Stimulated activated CD8-positive, alpha-beta memory T cell treated with anti-CD3 and anti-CD28 coated beads, Interleukin-7, amount 100 ng/mL, for 24 hours (primary cell): ENCODE measurements at places on chromosomes 4 and X.
A peak's percentile ranks its signal among the peaks of the same experiment; 100 is the strongest.

GRCh38 chr4:15665753-15666365 is 10.7 kb upstream of the FBXL5 start:
- DNase-seq, result no peak

DNA sequence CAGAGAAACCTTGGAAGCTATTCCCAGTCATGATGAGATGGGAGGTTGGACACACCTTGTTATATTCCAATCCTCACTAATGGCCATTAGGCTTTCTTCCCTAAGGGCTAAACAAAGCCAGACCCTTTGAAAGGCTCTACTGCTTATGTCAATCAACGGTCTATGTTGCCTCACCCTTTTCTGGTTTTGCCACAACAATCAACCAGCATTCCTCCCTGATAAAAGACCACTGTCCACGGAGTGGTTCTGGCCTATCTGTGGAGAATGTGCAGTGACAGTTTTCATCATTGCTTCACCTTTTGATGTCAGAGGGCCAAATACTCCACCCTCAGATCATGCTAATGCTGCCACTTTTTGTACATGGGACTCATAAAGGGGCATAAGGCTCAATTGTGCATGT is 913.4 kb downstream of the RPA4 start:
- DNase-seq, result no peak

DNA sequence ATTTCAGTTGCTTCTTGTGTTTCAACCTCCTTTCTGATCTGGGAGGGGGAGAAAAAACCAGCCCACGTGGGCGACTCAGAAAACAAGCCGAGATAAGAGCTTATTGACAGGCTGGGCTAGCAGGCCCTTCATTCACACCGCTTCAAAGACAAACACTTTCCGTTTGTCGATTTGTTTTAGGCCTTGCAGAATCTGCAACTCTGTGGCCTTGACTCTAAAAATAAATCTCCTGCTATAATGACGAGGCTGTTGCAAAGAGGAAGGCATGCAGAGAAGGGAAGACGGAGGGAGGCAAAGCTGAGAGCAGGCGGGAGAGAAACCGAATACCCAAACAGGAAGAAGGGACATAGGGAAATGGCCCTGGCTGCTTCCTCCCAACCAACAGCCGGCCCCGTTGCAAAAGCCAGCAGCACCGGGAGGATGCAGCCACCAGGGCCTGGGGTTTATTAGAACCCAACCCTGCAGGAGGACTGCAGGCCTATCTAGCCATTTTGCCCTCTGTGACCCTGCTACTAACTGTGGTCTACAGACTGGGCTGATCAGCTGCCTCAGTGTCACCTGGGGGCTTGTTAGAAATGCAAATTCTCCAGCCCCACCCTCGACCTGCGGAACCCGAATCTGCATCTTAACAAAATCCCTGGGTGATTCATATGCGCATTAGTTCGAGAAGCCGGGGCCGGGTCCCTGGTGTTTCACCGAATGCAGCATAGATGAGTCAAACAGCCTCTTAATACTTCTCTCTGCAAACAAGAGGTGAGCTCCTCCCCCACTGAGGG is 325.5 kb downstream of the BCOR start:
- peak; percentile 24 for DNase-seq

DNA sequence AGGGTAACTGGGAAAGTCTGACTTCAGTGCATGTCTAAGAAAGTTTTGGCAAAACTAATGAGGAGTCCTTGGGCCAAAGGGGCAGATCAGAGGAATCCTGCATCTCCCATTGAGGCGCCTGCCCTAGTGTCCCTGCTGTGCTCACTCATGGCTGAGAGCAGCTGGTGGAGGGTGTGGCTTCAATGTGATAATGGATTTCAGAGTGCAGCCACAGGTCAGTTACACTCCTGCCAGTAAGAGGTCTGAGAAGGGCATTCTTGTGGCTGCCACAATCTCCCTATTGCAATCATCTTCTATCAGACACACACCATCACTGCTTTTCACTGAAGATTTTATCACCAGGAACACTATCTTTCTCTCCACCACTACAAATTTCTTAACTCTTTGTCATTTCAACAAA is 457.1 kb downstream of the MID1IP1 start:
- DNase-seq, result no peak

DNA sequence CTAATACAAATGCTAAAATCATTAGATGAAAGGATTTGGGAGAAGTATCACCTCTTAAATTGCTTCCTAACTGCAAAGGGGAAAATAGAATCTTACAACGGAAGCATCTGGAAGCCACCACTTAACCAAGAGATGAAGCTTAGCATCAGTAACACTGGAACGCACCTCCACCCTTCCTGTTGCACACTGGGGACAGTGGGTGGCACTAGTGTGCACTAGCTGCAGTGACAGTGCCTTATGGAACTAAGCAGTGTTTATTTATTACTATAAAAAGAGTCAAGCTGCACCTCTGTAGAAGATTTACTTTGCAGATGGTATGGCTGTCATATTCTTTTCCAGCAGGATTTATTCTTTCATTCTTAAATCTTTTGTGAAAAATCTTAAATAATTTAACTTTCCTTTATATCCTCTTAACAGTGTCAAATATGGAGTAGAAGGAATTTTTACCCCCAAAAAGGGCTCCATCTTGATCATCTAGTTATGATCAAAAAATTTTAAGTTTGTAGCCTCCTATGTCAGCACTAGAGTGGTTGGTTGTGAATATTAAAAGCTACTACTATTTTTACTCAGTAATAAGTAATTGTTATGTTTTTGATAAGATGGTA is 76.7 kb downstream of the SCD5 start:
- DNase-seq, result no peak

DNA sequence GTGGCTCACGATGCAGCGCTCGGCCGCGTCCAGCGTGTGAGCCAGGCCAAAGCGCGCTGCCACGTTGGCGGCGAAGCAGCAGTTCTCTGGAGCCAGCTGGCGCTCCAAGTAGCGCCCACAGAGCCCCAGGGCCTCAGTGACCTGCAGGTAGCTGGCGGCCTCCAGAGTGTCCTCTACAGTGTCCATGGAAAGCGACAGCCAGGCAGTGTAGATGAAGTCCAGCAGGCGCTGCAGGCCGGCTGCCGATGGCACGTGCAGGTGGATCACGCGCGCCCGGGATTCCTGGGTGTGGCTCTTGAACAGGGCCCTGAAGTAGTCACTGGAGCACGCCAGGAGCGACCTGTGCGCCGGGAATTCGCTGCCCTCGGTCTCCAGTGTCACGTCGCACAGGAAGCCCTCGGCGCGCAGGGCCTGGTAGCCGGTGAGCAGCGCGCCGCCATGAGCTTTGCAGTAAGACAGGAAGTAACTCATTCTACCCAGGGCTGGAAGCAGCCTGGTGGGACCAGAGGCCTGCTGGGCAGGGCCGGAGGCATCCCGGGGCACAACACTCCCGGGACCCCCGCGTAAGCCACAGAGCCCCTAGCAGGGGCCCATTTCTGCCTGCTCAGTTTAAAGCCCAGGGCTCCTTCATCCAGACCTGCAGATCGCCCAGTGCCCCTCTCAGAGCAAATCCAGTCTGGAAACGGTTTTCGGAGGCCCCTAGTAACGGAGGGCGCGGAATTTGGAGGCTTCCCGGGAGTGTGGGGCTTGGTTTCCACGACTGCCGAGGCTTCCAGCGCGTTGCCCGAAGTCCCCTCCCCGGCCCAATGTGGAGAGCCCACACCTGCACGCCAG is 595 bp downstream of the KLHL34 start:
- DNase-seq, result no peak

GRCh38 chr4:36209941-36210649 is 34.2 kb downstream of the ARAP2 start:
- no peak for DNase-seq

GRCh38 chrX:21993265-21993664 is 38.9 kb upstream of the PHEX start:
- DNase-seq, result no peak

DNA sequence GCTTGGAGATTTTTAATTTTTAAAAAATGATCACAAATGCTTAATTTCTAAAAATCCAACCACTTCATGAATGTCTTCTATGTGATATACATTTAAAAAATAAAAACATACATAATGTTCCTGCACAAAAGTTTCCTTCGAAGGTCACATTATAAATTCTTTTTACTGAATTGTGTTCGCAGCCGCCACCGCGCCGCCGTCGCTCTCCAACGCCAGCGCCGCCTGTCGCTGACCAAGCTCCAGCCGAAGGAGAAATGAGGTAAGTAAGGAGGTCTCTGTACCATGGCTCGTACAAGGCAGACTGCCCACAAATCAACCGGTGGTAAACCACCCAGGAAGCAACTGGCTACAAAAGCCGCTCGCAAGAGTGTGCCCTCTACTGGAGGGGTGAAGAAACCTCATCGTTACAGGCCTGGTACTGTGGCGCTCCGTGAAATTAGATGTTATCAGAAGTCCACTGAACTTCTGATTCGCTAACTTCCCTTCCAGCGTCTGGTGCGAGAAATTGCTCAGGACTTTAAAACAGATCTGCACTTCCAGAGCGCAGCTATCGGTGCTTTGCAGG is 48.8 kb upstream of the NEUROG2 start:
- DNase-seq, result no peak

GRCh38 chrX:18676050-18676449 is 4.1 kb upstream of the RS1 start:
- DNase-seq, result no peak

- no peak for DNase-seq
These were observed 119.8 kb downstream of the AMELX start for GRCh38 chrX:11412715-11413623.

GRCh38 chr4:13492747-13493146 is 8.6 kb upstream of the RAB28 start:
- no peak for DNase-seq

DNA sequence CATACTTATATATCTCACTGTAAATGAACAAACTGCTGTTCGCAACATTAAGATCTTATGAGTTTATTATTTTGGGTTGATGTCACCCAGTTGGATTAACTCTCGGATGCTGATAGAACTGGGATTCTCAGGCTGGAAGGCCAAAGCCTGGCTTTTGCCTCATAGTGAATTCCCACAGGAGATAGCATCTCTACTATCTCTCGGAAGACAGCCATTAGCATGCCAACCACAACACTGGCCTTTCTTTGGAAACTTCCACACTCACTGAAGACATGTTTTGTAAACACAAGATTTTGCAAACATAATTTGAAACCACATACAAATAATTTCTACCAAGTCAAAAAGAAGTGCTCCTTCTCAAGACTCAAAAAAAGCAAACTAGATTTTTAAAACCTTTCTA is 4.5 kb upstream of the ATP6AP2 start:
- no peak for DNase-seq

GRCh38 chrX:43581888-43582539 is 74.1 kb upstream of the MAOA start:
- DNase-seq, result no peak

DNA sequence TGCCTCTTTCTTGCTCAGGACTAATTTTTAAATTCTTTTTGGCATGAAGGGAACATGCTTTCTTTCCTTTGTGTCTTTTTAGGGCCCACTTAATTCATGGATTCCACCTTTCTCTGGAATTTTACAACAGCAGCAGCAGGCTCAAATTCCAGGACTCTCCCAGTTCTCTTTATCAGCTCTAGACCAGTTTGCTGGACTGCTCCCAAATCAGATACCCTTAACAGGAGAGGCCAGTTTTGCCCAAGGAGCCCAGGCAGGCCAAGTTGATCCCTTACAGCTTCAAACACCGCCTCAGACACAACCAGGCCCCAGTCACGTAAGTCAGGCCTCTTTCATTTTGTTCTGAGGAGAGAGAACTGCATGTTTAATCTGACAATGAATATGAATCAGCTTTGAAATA is 2.3 kb downstream of the ODAM start:
- DNase-seq, result no peak

- DNase-seq, result no peak
These were observed 401.8 kb downstream of the RAPGEF2 start for GRCh38 chr4:159504684-159505083.

- DNase-seq, result no peak
These were observed 192.6 kb downstream of the FRMPD4 start for GRCh38 chrX:12330841-12331240.

DNA sequence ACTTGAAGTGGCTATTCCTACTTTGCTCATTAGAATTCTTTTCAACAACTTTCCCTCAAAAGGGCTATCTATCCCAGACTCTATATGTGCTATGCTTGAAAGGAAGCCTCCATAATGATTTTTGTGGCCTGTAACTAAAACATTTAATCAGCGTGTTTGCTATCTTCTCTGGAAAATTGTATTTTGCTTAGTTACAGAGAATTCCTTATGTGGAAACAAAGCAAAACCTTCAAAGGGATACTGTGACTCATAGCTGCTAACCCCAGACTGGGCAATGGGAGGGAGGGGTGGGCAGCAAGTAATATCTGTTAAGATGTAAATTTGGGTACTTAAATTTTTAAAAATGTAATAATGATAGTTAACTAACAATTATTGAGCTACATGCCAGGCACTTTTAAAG is 3.7 kb downstream of the SLC25A14 start:
- DNase-seq, result no peak

DNA sequence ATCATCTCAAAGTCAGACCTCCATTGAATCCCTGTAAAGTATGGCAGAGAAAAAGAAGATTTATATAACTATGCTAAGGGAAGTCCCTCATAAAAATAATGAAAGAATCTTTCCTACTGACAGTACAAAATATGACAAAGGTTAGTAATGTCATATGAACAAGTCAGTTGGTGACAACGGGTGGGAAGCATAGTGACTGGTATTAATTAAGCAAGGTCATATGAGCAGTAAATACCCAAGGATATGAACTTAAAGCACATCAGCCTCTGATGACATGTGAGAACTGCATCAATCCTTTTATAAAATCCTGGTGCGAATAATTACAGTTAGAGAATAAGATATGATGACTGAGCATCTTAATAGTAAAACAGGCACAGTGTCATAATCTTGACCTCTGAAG is 364.8 kb upstream of the GALNTL6 start:
- no peak for DNase-seq

- no peak for DNase-seq
These were observed 3.6 kb downstream of the NOCT start for GRCh38 chr4:139018971-139019758.

GRCh38 chr4:33060674-33061542 is 2340.7 kb downstream of the PCDH7 start:
- DNase-seq, result no peak

- no peak for DNase-seq
These were observed 18.0 kb downstream of the CLNK start for GRCh38 chr4:10666616-10667015.

- DNase-seq, result no peak
These were observed 3.2 kb upstream of the TLR10 start for GRCh38 chr4:38785901-38786402.

GRCh38 chrX:125826080-125826479 is 340.0 kb downstream of the DCAF12L2 start:
- DNase-seq, result no peak

GRCh38 chrX:6959006-6959405 is 188.5 kb upstream of the STS start:
- no peak for DNase-seq

DNA sequence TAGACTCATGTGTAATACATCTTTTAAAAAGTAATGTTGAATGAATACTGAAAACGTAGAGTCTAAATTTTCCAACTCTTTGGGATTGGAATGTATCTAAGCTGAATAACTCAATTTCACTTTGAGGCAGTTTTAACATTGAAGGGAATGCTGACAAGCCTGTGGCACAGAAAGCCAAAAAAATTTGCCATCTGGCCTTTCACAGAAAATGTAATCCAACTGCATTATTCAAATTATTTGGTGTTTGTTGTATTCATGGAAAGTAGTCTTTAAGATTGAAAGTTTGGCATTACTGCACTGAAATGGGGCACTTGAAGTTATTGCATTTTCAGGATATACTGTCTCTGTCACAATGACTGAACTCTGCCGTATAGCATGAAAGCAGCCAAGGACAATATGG is 186.9 kb downstream of the FRMPD4 start:
- no peak for DNase-seq

- DNase-seq, result no peak
These were observed 148.5 kb downstream of the DHRSX start for GRCh38 chrX:2351999-2352995.
